ENCODE measurements at places on chromosomes 2 and 18. TPM values are rescaled to one million over a fixed set of nuclear protein-coding genes. Genes with fewer than 3 reads are reported as not detected.

Gene NYAP2
- not detected for total RNA-seq

Gene DYNAP
- total RNA-seq = not detected

Gene RALBP1
- 70.0 TPM for total RNA-seq

Gene C2orf66
- 0.33 TPM for total RNA-seq

Gene KCNE4
- total RNA-seq = 0.21 TPM

Gene LIMS4
- 0.51 TPM for total RNA-seq

Gene ABCB11
- 0.05 TPM for total RNA-seq

Measured in Panc1 (cell line).